ENCODE measurements at places on chromosomes 2 and 18.

DNA sequence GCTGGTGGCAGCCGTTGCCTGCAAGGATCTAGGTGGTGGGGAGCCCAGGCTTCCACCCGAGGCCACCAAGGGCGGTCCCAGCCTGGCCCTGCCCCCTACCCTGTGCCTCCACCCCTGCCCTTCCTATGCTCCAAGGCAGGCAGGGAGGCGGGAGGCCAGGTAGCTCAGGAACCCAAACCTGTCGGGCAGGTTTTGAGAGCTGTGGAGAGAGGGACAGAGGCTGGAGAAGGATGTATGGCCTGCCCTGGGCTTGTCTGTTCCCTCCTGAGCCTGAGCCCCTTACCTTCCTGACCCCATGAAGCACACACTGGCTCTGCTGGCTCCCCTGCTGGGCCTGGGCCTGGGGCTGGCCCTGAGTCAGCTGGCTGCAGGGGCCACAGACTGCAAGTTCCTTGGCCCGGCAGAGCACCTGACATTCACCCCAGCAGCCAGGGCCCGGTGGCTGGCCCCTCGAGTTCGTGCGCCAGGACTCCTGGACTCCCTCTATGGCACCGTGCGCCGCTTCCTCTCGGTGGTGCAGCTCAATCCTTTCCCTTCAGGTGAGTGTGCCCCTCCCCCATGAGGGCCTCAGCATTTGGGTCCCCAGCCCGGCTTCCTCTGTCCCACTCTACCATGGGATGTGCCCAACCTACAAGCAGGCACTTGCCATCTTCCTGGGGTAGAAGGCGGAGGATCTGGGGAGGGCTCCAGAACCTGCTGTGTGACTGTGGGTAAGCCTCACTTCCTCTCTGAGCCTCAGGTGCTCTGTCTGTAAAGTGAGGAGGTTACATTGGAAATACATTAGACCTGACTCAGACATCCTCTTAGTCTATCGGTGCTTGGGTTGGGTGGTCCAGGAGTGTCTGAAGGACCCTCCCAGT lies at the start of gene PROM2:
PROM2 (plus strand) TSS at position 159 of the 860 bp plus-strand sequence; CDS start at position 296, 137 bp downstream.
- no peak for ATAC-seq

DNA sequence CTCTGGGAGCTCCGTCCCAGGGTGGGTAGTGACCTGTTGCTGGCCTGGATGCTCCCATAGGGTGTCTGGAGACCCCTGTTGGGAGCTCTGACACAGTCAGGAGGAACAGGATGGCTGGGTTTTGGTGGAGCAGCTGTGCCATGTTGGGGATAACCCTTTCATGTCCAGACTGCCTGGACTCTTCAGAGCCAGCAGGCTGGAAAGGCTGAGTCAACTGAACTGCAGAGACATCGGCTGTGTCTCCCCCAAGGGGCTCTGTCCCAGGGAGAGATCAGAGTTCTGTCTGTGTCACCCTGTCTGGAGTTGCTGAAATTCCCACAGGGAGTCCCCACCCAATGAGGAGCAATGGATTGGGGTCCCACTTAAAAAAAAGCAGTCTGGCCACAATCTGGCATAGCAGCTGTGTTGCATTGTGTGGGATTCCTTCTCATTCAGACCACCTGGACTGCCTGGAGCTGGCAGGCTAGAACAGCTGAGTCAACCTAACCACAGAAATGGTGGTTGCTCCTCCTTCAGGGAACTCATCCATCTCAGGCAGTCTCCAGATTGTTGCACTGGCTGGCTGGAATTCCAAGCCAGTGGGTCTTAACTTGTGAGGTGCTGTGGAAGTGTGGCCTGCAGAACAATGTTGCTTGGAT lies 37.2 kb downstream of the AGPS start:
- ATAC-seq: no peak

- peak; percentile 97 for ATAC-seq
Measured at GRCh38 chr2:45567974-45568789, 42.9 kb downstream of the SRBD1 start.

GRCh38 chr2:73704285-73704684 lies 32.9 kb downstream of the TPRKB start:
- ATAC-seq: no peak

DNA sequence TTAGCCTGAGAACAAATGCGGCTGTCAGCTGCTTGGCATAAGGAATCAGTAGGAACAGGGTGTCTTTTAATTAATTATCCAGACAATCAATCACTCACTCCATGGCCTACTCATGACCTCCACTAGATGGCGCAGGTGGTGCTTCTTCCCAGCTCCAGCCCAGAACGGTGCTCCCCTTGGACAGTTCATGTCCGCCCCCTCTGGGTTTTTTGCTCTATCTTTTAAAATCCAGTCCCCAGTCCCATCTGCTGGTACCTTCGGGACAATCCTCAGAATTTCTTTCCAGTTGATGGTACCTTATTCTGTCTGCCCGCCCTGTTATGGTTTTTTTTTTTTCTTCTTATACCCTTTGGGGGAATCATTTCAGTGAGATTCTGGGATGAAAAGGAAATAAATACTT lies 99.8 kb downstream of the CACNB4 start:
- peak; percentile 49 for ATAC-seq

DNA sequence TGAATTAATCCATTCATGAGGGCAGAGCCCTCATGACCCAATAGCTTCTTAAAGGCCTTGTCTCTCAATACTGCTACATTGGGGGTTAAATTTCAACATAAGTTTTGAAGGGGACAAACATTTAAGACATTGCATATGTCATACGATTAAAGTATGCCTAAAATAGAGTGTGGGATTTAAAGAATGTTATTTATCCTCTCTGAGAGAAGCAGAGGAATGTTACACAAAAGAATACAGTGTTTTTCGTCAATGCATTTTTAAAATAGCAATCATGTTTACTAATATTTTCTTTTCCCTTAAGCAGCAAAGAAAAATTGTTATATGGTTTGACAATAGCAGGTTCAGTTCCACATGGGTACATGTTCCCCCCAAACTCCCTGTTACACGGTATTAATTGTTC lies 363.1 kb downstream of the NUP35 start:
- ATAC-seq: no peak

DNA sequence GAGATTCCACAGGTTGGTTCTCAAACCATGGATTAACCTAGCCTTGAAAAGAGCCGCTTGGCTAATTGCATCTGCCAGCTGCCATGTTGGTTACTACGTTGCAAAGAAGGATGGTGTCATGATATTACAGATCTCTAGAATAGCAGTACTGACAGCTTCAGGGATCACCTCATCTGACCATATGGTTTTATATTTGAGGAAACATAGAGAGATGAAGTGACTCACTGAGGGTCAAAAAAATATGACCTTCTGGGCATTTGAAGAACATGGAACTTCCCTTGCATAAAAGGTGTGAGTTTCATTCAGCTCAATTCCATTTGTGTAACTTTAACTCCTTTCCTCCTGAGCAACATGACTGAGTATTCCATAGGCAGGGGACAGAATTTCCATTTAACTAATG lies 242.3 kb downstream of the SETBP1 start:
- no peak for ATAC-seq

DNA sequence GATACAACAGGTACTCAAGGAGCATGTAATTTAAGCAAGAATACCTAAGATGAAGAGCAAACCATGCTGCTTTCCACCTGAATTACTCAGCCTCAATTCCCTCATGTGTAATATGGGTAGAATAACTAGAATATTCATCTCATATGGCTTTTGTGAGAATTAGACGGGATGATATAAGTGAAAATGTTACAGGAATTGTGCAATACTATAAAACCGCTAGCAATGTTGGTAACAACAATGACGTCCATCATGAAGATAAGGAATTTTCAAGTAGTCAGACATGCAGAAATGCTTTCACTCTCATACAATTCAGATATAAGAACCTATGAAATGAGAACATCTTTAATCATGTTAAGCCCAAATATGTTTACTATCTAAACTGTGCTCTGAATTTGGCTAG lies 2106.6 kb upstream of the CELF4 start:
- no peak for ATAC-seq

- no peak for ATAC-seq
Measured at GRCh38 chr2:102235491-102235890, 48.7 kb downstream of the IL1RL2 start.

- no peak for ATAC-seq
Measured at GRCh38 chr2:63047321-63048279, 3.0 kb upstream of the OTX1 start.

GRCh38 chr2:238016526-238016925 lies 44.3 kb upstream of the SCLY start:
- ATAC-seq: no peak

Measured in activated CD4-positive, CD25-positive, alpha-beta regulatory T cell treated with anti-CD3 and anti-CD28 coated beads, Interleukin-2, amount 50 U/mL, for 24 hours (primary cell).